Thymus (tissue), 14 donors: ENCODE measurements at places on chromosomes 3 and 15. TPM values are rescaled to one million over a fixed set of nuclear protein-coding genes. Genes with fewer than 3 reads are reported as not detected.

DNA sequence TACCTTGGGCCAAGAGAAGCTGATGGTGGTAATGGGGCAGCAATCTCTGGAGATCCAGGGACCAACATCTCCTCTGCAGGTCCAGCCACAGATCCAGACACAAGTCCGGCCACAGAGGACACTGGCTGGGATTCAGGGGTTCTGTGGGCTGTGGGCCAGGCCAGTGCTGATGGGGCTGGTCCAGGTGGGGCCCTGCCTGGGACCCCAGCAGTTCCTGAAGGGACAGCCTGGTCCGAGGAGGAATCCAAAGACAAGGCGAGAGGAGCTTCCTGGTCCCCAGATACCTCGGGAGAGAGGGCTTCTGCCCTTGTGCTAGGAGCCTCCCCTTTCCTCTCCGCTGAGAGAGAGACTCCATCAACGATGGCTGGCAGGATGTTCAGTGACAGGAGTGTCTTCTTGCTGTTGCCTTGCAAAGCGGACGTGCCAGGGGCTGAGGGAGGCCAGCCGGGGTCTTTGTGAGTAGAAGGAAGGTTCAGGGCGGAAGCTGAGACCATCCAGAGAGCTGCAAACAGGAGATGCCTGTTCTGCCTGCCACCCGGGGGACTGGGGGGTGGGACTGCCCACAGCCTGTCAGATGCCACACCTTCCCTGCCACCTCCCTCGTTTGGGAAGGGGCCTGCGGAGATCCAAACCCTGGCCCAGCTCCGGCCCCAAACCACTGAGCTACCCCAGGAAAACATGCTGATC lies 24.5 kb upstream of the GOLGA6C start:
- no peak overlapping the region for H3K4me3 ChIP-seq
- no peaks in the 10 kb centered on the region for H3K36me3 ChIP-seq
- DNase-seq, result no peak
- no peak overlapping the region for H3K27ac ChIP-seq
- H3K27me3 ChIP-seq, result no peaks in the 10 kb centered on the region

DNA sequence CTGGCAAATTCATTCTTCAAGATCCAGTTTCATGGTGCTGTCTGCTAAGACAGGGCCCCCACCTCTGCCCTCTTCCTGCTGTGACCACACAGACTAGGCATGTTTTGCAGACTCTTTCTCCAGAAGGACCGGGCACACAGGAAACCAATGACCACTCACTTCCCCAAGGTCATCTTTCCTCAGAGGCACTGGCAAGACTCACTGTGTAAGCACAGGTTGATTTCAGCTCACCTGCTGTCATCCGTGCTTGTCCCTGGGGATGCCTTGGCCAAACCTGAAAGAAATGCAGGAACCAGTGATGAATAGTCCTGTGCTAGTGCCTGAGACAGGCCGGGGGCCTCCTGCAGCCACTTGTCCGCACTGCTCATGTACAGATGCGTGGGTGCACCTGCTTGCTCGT lies 33.5 kb downstream of the ALS2CL start:
- no peak overlapping the region for H3K27ac ChIP-seq
- no peak for DNase-seq
- no peaks in the 10 kb centered on the region for H3K36me3 ChIP-seq
- H3K4me1 ChIP-seq, result peaks cover 8% of the 10 kb centered on the region
- H3K27me3 ChIP-seq, result peaks cover 8% of the 10 kb centered on the region
- no peak overlapping the region for H3K4me3 ChIP-seq

GRCh38 chr3:4994823-4995499 lies 15.7 kb downstream of the BHLHE40 start:
- DNase-seq, result no peak
- H3K4me3 ChIP-seq, result no peak overlapping the region
- no peaks in the 10 kb centered on the region for H3K36me3 ChIP-seq
- no peaks in the 10 kb centered on the region for H3K27me3 ChIP-seq
- no peaks in the 10 kb centered on the region for H3K4me1 ChIP-seq

- no peak overlapping the region for H3K4me3 ChIP-seq
- no peaks in the 10 kb centered on the region for H3K36me3 ChIP-seq
- DNase-seq, result peak; percentile 76
Observed at GRCh38 chr3:70501561-70501960, 189.1 kb upstream of the MDFIC2 start.

Gene STX19
- polyA plus RNA-seq, result 2.6 TPM

Gene GOLGA8M
- polyA plus RNA-seq, result 0.21 TPM

GRCh38 chr15:74406992-74407705 lies 26.6 kb downstream of the SEMA7A start:
- no peaks in the 10 kb centered on the region for H3K27me3 ChIP-seq
- no peak for DNase-seq
- H3K27ac ChIP-seq, result no peak overlapping the region
- H3K4me1 ChIP-seq, result peaks cover 21% of the 10 kb centered on the region
